ENCODE measurements at places on chromosomes 1 and 21. TPM values are rescaled to one million over a fixed set of nuclear protein-coding genes. Genes with fewer than 3 reads are reported as not detected.

DNA sequence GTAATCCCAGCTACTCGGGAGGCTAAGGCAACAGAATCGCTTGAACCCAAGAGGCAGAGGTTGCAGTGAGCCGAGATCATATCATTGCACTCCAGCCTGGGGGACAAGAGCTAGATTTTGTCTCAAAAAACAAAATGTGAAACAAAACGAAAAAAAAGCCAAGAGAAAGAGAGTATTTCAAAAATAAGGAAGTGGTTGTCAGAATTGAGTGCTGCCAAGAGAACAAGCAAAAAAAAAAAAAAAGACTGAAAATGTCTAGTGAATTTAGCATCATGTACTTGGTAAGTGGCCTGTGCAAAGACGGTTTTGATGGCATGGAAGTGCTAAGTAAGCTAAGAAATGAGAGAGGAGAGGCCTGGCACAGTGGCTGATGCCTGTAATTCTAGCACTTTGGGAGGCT, 14.3 kb downstream of the KPNA6 start:
- DNase-seq = no peak

DNA sequence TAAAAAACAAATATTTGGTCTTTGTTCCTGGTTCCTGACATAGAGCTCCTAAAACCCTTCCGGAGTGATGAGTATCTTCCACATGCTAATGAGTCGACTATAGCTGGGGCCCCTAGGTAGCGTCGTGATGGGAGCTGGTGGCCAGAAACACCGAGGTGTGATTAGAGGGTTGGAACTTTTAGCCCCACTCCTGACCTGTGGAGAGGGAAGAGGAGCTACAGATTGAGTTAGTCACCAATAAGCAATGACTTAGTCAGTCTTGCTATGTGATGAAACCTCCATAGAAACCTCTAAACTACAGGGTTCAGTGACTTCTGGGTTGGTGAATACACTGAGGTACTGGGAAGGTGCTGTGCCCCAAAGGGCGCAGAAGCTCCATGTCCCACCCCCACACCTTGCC, 30.1 kb upstream of the PLD5 start:
- DNase-seq = no peak

DNA sequence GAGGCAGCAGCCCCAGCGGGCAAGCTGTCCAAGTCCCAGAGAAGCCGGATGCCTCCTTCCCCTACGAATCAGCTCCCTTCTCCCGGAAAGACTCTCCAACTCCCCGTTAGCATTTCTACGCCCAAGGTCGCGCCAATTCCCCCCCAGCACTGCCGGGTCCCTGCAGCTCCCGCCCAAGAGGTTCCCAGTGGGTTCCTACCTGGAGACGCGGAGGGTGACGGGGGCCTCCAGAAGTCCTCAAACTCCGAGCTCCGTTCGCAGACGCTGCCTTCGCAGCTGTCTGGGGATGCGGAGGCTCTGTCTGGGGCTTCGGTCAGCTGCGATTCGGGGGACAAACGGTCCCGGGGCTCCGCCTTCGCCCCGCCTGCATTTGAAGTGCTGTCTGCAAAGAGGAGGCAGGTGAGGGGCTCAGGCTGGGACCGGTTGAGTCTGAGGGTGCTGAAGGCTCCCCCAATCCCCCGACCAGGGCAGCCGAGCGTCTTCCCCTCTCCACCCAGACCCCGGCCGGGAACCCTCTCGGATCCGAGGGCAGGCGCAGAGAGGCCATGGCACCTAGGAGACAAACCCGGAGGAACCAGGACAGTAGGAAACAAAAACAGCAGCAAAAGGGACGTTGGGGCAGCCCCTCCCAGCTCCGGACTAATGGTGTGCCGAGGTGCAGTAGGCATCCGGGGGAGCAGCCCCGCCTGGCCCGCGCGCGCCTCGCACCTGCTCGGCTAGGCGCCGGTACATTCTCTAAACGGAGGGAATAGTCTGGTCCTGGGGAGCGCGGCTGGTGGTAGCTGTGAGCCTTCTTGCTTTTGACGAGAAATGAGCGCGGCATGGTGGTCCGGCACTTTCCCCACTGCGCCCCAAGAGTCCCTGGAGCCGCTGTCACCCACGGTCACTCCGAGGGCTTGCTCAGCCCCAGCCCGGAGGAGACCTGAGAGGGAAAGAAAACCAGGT, 3.8 kb downstream of the GFI1 start:
- DNase-seq = peak; percentile 68

DNA sequence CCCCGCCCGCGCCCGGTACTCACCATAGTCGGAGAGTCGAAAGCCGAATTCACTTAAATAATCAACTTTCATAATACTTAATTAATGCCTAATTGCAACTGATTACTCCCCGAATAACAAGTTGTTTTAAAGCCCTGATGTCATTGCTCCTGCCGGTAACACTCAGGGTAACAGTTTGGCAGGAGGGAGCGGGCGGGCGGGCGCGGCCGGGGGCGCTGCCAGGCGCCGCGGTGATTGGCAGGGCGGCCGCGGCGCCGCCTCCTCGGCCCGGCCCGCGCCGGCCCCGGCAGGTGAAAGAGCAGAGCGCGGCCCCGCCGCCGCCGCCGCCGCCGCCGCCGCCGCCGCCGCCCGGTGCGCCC, 102.2 kb downstream of the CASZ1 start:
- no peak for DNase-seq

- no peak for DNase-seq
These were observed 120.1 kb downstream of the SEC16B start for GRCh38 chr1:177849579-177850290.

GRCh38 chr1:66335859-66336640, 197.9 kb upstream of the SGIP1 start:
- DNase-seq = no peak

DNA sequence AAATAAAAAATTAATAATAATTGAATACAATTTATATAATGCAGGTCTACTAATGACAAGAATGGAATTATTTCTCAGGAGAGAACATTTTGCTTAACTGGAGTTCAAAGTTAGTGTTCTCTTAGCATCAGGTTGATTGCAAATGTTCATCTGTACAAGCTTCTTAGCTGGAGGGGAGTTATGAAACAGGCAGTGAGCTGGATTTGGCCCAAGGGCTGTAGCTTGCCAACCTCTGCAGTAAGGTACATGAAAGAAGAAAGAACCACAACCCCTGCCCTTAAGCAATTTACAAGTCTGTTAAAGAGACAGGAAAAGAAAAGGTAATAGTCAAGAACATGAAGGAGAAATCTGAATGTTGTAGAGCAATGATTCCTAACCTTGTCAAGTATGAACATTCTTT, 17.0 kb downstream of the LPGAT1 start:
- DNase-seq = no peak

- DNase-seq = no peak
These were observed 220.3 kb upstream of the NFIA start for GRCh38 chr1:60861961-60862567.

DNA sequence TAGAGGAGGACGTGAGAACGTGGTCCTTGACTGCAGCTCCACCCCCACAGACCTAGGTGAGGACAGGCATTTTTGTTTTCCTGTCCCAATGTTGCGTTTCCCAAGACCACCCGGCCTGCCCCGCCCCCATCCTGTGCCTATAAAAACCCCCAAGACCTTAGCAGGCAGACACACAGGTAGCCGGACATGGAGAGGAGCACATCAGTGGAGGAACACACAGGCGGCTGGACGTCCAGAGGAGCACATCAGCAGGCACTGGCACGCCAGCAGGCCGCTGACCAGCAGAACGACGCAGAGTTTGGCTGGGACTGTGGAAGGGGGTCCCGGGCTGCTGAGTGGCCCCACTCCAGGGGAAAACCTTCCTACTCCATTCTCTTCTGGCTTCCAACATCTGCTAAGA, 12.7 kb upstream of the HMGCL start:
- no peak for DNase-seq

DNA sequence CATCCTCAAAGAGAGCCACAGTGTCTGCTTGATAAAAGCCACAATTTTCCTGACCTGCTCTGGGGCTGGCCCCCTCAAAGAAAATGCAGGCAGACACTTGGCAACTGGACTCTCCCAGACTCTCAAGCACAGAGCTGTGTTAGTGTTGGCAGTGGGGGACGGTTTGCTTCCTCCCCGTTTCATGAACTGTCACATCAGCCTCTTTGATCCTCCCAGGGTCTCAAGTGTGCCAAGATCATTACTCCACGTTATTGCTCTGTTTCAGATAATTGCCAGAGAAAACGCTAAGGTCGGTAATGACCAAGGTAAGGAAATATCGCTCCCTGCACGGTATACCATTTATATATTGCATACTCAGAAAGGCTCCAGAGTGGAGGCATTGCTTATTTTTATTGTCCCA, 138.8 kb downstream of the NTMT2 start:
- DNase-seq = no peak

GRCh38 chr1:184866991-184867788, 107.1 kb downstream of the NIBAN1 start:
- no peak for DNase-seq

- DNase-seq = no peak
These were observed 11.1 kb upstream of the RAB42 start for GRCh38 chr1:28580722-28581530.

GRCh38 chr1:11026903-11027302, 14.4 kb downstream of the TARDBP start:
- DNase-seq = no peak

DNA sequence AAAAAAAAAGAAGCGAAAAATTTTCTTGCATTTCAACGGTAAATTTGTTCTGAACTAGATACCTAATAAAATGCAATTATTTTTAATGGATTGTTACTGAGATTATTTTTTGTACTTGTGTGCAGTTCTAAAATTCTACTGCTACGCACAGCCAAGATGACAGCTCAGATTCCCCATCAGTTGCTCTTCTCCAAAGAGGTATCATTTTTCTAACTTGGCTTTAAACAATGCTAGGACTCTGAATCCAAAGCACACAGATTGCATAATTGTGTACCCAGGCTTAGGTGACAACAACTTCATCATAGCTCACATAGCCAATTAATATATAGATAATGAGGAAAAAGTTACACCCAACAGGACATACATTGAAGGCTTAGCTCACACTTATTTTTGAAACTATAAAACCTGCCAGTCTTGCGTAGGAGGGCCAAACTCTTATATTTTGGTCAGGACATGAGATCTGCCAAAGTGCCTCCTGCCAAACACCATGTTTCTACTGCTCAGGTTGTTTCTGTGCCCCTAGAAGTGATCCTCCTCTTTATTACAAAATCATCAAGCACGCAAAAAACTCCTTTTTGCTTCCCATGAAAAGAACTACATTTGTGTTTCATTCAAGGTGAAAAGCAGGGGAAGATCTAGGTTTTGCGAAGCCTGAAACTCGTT, 10.6 kb upstream of the ZNHIT6 start:
- no peak for DNase-seq

- no peak for DNase-seq
These were observed 4.9 kb downstream of the TMCO2 start for GRCh38 chr1:40252601-40253000.

- no peak for DNase-seq
These were observed 59.4 kb upstream of the SERBP1 start for GRCh38 chr1:67489643-67490042.

- DNase-seq = no peak
These were observed 17.3 kb upstream of the TMEM39B start for GRCh38 chr1:32055416-32055815.

- no peak for DNase-seq
These were observed 15.6 kb downstream of the LDLRAP1 start for GRCh38 chr1:25559031-25559430.

- DNase-seq = no peak
These were observed 132.5 kb downstream of the GALNT2 start for GRCh38 chr1:230199554-230199953.

GRCh38 chr1:69081668-69082067, 486.1 kb upstream of the LRRC7 start:
- no peak for DNase-seq

HSPB7 gene
- 160 TPM for total RNA-seq

CACNA1S gene
- 0.07 TPM for total RNA-seq

GPR61 gene
- not detected for total RNA-seq

IL19 gene
- total RNA-seq = not detected

GNAI3 gene
- 10.7 TPM for total RNA-seq

CD1E gene
- total RNA-seq = not detected

LCE2C gene
- not detected for total RNA-seq

POU3F1 gene
- 1.6 TPM for total RNA-seq

CD101 gene
- total RNA-seq = 1.4 TPM

ICOSLG gene
- total RNA-seq = 5.2 TPM

ATP5IF1 gene
- 137 TPM for total RNA-seq
